Coronary artery (tissue), 2 donors: ENCODE measurements at places on chromosomes 1 and 21.
A peak's percentile ranks its signal among the peaks of the same experiment; 100 is the strongest.

- DNase-seq, result no peak
Observed at GRCh38 chr1:206702803-206703202, 18.1 kb downstream of the MAPKAPK2 start.

DNA sequence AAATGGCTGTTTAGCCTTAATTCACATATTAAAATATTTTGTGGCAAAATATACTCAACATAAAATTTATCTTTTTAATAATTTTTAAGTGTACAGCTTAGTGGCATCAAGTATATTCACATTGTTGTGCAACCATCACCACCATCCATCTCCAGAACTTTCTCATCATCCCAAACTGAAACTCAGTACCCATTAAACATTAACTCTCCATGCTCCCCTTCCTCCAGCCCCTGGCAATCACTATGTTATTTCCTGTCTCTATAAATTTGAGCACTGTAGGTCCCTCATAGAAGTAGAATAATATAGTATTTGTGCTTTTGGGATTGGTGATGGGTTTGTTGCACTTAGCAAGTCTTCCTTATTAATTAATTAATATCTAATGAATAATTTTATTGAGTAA lies 29.4 kb downstream of the CCN1 start:
- no peak for DNase-seq

GRCh38 chr1:119647734-119648619 lies at the start of gene ZNF697:
Gene ZNF697, minus strand, starts transcription at chr1:119648266. Its CDS starts 22,166 bp downstream, at chr1:119626100.
- DNase-seq, result peak; percentile 98

DNA sequence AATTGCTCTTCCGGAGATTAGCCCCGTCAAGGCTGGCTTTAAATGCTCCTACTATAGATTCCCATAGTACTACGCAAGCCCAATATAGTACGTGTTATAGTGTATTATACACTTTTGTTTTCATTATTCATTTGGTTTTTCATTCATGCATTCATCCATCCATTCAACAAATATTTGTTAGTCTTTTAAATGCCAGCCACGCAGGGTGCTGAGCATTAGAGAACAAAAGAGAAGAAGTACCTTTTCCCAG lies 513 bp upstream of the RAB3GAP2 start:
- DNase-seq, result no peak

- no peak for DNase-seq
Observed at GRCh38 chr1:114310695-114311271, 157.1 kb upstream of the SYT6 start.

DNA sequence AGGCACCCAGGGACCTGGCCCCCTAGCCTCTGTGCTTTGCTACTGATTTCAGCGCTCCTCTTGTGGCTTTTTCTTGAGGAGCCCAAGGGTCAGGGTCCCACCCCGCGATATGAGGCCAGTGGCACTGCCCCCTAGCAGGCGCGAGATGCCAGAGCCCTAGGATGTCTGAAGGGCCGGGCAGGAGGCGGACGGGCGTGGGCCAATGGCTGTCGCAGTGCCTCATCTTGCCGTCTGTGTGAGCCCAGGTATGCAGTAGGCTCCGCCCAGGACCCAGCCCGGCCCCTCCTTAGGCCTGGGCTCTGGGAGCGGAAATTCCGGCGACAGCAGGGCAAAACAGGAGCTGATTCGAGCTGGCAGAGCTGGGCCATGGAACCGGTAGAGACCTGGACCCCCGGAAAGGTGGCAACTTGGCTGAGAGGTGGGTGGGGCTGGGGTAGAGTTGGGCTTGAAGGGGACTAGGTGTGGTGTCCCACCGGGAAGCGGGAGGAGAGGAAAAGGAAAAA lies at the start of gene CNKSR1:
Gene CNKSR1 (plus strand): TSS at position 310 of the 503 bp plus-strand sequence. CDS start 57 bp downstream, at position 367.
- DNase-seq, result no peak

- no peak for DNase-seq
Observed at GRCh38 chr1:170261669-170262068, 115.9 kb downstream of the NTMT2 start.

DNA sequence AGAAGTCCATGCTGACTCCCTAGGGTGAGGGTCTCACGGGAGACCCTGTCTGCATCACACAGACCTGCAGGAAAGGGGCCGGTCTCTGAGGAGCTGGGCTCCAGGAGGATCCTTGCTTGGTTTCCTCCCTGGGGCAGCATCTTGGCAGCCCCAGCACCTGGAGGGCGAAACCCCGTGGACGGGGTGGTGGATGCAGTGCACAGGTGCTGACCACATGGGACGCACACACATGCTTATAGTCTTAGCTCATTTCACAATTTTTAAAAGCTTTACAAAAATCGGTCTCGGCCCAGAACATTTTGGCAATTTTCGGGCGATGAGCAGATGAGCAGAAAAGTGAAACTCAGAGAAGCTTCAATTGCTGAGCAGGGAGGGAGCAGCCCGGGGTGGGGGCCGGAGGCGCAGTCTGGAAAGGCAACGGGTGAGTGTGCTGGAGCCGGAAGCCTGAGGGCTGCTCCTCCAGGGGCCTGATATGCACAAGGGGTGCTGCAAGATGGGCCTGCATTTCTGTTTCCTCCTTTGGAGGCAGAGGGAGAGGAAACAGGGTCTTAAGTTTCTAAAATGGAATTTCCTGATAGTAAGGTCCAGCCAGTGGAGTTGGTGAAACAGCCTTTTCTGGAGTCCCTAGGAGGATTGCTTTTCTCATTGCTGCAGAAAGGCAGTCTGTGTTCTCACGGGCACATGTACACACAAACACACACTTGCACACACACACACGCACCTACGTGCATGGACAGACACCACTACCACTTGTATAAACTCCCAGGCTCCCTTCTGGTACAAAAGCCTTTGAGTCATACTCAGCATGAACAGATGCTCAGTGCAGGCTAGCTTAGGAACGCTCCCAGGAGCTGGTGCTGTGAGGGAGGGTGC lies 60.6 kb downstream of the SCCPDH start:
- DNase-seq, result no peak

DNA sequence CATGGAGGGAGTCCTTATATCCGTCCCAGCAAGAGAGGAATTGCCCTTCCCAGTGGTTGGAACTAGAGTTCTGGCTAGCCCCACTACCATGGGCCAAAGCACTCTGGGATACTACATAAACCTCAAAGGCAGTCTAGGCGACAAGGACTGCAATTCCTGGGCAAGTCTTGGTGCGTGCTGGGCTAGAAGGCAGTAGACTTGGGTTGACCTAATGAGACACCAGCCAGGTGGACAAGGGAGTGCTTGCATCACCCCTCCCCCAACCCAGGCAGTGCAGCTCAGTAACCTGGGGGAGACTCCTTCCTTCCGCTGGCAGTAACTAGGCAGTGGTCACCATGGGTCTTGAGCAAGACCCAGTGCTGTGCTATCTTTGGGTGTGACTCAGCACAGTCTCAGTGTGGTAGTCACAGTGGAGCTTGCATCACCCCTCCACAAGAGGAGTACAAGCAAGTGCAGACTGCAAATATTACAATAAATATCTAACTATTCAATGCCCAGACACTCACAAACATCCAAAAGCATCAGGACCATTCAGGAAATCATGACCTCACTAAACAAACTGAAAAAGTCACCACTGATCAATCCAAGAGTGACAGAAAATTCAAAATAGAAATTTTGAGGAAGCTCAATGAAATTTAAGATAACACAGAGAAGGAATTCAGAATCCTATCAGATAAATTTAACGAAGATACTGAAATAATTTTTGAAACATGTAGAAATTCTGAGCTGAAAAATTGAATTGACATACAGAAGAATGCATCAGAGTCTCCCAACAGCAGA lies 84.7 kb upstream of the LYPLAL1 start:
- DNase-seq, result peak; percentile 80

DNA sequence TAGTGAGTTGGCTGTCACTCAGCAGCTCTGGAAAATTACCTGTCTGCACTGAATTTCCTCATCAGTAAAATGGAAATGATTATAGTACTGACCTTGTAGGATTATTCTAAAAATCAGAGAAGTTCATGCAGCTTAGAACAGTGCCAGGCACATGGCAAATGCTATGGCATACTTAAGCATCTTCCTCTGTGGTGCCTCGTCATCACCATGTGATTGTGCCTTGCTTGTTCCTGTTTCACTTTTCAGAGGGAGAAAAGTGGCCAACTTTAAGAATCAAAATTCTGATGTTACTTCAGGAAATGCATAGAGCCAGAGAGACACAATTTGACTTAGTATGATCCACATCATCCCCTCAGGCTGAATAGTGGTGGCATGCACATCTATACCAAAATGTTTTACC lies 203.6 kb downstream of the ROR1 start:
- no peak for DNase-seq

DNA sequence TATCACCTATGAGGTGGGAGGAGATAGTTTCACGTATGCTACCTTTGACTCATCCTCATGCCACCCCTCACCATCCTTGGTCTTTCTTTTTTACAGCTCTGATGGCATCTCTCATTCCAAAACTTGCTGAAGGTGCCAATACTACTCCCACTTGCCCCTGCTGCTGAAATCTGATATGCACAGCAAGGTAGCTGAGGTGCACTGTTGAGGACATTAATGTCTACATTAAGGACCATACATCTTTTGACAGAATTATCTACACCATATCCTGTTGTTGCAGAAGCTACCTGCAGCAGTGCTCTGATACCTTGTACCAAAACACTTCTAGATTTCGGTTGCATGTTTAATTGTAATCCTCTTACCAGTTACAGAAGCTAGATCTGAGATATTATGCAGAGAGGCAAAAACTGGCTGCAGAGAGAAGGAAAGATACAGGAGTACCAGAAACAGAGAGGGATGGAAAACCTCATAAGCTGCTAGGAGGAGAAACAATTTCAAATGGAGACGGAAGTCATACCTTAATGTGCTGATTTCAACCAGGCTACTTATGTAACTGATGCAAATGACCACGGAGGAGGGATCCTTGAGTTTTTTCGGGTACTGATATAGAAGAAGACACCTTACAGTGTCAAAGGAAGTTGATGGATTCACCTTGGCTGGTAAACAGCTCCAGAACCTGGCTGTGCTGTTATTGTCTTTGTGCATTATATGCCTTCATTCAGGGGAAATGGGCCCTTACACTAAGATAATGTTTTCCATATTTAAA lies 19.3 kb upstream of the PTPRC start:
- DNase-seq, result no peak

- no peak for DNase-seq
Observed at GRCh38 chr1:202624088-202624780, 86.0 kb downstream of the SYT2 start.

- DNase-seq, result no peak
Observed at GRCh38 chr1:119968068-119968492, 71.8 kb upstream of the ADAM30 start.

- peak; percentile 90 for DNase-seq
Observed at GRCh38 chr1:33255347-33256220, 708 bp upstream of the ZNF362 start.

DNA sequence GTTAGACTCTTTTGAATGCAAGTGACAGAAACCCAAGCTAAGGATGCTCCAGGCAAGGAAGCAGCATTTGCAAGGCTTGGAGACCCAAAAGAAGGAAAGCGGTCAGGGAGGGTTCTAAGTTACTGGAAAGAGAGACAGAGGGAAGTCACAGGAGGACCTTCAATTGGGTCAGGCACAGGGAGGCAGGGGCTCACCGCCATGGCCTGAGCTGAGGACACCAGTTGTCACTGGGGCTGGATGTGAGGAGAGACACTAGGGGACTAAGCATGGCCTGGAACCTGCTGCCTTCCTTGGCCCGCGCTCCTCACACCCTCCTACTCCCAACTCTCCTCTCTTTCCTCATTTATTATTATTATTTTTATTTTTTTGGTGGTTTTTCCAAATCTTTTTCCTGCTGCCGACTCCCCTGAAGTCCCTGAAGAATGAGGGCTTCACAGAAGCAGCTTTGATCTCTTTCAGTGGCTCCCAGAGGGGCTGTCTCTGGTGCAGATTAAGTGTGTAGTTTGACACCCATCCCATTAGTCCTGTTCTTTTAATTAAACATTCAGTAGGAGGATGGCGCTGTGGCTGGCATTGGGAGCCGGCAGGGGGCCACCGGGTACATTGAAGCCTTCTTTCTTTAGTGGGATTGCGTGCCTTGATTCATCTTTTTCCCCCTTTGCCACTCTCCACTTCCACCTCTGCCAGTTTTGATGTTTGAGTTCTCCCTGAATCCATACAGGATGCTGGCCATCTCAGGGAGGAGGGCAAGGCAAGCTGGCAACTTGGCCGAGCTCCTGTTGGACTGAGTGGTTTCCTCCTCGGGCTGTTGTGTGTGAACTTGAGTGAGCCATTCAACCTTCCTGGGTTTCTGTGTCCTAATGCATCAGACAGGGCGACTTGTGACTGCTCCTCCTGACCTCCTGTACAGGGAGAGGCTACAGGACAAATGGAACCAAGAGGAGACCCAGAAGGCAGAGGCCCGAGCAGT lies 59.3 kb downstream of the MDM4 start:
- DNase-seq, result no peak

DNA sequence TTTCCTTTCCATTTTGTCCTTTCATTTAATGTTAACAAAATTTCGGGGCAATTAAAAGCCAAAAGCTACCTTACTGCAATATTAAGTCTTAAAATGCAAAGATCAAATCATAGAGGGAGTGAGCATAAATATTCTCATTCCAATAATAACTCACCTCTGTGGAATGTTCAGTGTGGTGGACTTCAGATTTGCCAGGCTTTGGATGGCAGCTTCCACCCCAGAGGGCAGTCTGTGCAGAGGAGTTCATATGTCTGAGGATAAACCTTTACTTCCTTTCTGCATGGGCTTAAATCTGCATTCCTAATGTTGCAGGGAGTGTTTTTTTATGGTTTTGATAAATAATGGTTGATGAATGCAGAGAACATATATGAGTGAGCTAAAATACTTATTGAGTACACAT lies 16.3 kb downstream of the KIAA0040 start:
- DNase-seq, result no peak

GRCh38 chr1:165134431-165134830 lies 222.1 kb downstream of the LMX1A start:
- no peak for DNase-seq

DNA sequence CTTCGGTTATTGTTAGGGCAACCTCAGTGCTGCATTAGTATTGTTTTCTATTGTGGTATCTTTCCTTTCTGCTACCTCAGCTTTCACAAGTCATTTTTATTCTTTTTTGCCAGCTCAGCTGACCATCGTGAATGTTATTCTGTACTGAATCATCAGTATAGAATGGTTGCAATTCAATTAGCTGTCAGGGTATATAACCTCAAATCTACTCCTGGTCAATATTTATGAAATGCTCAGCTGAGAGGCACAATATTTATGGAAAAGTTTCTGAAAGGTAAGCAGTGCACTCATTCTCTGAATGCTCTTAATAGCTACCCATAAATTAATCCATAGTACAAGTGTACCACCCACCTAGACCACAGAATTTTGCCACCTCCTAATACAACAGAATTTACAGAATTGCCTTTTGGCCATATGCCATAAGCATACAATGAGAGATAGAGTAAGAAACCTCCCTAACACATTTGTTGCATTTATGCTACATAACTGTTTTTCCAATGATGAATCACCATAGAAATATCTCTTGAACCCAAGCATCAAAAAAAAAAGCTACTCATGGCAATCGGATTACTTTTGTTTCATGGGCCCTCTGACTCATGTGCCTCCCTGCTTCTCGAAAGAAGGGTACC lies 732.6 kb upstream of the CHRM3 start:
- DNase-seq, result no peak

GRCh38 chr1:25702101-25702775 lies 85.6 kb downstream of the MAN1C1 start:
- DNase-seq, result no peak

- DNase-seq, result no peak
Observed at GRCh38 chr1:162983671-162984425, 85.3 kb upstream of the RGS4 start.

GRCh38 chr1:53681977-53682685 lies 56.8 kb downstream of the GLIS1 start:
- no peak for DNase-seq

GRCh38 chr1:174209347-174210187 lies 50.2 kb downstream of the RABGAP1L start:
- no peak for DNase-seq

GRCh38 chr1:30405081-30405480 lies 318.3 kb downstream of the MATN1 start:
- DNase-seq, result peak; percentile 31

GRCh38 chr1:37092937-37093336 lies 58.6 kb upstream of the GRIK3 start:
- DNase-seq, result no peak
